ENCODE measurements at places on chromosomes 2 and 18.

DNA sequence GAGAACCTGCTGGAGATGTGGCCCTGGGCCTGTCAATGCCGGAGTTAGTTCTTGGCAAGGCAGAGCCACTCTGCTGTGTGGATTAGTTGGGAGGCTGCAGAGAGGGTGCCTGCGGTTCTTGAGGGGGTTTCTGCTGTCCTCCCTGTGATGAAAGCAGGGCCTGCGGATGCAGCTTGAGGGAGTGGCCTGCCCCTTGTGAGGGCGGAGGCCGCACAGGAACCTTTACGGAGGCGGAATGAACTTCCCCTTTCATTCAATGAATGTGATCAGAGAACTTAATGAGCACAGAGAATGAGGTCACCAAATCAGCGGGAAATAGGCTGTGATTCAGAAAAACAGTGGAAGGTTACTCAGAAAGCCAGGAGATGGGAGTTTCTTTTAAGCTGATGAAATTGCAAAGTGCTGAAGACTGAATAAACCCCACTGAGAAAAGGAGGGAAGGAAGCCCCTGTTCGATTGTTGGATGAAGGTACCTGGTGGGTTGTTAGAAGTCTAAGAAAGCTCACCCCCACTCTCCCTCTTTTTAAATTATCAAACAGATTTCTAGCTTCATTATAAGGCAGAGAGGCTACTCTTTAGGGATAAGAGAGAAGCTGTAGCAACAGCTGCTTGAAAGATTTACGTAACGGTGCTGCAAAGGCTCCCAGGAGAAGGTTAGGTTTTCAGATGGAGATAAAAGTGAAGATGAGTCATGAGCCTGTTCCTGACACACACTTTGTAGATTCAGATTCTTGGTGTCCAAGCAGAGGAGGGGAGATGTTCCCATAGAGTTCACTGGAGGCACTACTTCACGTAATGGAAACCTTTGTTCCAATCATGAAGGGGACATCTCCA is 47.4 kb downstream of the VWA3B start:
- no peak for DNase-seq

- DNase-seq = no peak
Observed at GRCh38 chr18:62323483-62324180, 1.5 kb upstream of the TNFRSF11A start.

GRCh38 chr2:128413014-128413717 is 94.5 kb upstream of the HS6ST1 start:
- no peak for DNase-seq

DNA sequence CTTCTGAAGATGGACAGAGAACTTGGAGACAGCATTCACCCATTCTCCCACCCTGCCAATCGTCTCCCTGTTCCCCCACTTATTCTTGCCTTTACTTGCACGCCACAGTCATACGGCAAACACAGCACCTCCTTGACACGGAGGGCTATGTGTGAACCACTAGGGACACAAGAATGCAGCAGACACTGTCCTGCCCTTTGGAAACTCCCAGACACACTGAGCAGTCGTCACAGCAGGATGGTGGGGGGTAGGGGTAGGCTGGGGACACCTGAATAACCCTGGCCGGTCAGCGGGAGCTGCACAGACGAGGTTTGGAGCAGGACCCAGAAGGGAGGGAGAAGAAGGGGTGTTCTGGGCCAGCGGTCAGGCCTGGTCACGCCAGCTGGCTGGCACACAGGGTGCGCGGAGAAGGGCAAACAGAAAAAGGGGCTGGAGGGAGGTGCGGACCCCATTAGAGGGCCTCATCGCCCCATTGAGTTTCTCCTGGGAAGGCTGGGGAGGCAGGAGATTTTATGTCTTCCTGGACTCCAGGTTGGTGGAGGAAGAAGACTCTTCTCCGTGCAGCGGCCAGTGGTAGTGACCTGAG is 40.0 kb upstream of the FOSL2 start:
- no peak for DNase-seq

DNA sequence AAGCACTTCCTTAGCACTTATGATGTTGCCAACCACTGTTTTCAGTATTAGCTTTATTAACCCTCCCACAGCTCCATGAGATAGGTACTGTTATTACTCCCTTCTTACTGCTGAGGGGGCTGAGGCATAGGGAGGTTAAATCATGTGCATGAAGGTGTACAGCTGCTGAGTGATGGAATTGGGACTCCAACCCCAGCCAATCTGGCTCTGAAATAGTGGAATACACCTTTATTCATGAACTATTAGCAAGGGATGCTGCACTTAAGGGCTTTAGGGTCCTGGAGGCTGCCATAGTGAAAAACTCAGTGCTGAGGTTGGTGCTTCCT is 19.2 kb downstream of the SMARCAL1 start:
- no peak for DNase-seq

- DNase-seq = no peak
Observed at GRCh38 chr2:12824778-12825379, 108.1 kb downstream of the TRIB2 start.

DNA sequence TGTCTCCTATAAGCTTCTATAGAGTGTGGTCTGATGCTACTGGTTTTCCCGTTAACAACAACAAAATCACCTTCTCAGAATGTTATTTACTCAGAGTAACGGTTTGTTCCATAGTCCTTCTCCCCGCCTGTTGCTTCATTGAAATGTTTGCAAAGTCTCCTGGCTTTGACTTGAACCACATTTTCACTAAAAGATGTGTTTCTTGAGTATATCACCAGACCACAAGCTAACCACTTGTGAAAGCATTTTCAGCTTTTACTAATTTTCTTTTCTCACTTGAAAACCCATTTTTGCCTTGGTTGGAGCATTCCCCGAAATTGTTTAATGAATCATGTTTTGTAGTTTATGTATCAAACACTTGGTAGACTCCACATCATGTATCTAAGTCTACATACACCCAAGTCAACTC is 121.2 kb downstream of the DPP4 start:
- no peak for DNase-seq

DNA sequence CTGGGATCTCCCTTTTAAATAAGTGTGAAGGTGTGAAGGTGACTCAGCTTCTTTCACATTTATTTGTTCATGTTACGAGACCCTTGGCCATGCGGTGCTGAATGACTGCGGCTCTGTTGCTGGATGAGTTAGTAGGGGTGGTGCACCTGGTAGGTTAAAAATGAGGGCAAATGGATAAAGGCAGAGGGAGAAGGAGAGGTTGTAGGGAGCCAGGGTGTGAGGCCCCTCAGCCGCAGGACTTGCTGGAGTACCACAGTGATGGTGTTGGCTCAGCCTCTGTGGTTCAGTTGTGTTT is 164.2 kb downstream of the NAPG start:
- DNase-seq = no peak

All from activated CD4-positive, alpha-beta T cell treated with anti-CD3 and anti-CD28 coated beads for 24 hours (primary cell).